Activated gamma-delta T cell treated with anti-CD3 and anti-CD28 coated beads, Interleukin-2, amount 50 U/mL, for 16 hours (primary cell): ENCODE measurements at places on chromosomes 7 and 10.

DNA sequence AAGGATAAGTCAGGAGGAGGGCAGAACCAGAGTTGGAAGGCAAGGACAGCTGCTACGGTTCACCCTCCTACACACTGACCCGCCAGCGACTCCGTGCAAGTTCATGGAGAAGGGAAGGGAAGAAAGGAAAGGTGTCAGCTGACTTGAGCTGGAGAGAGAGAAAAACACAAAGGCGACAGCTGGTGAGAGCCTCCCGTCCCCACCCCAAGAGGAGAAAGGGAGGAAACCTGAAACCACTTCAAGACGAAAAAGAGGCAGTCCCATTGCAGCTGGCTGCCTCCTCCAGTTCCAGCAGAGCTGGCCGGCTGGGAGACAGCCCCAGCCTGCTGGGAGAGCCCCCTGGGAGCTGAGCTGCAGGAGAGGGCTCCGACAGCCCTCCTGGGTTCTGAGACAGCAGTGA, 75.2 kb downstream of the PARD3 start:
- no peak for DNase-seq

DNA sequence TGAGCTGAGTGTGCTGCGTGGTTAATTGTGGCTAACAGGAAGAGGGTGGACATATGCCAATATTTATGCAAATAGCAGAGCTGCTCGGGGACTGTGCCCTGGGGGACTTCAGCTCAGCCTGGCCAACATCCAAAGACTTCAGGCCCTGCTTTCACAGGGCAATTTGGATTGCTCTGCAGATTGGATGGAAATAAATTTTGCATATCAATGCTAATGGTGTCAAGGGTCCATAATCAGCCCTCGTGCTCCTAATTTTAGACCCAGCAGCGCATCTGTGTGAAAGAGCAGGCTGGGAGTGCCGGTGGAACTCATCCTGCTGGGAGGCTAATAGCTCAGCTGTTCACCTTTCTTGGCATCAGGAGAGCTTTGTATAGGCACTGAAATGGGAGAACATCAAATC, 270.1 kb downstream of the TCERG1L start:
- DNase-seq: no peak

- no peak for DNase-seq
These were observed 1.2 kb upstream of the FAM241B start for GRCh38 chr10:69628891-69629290.

DNA sequence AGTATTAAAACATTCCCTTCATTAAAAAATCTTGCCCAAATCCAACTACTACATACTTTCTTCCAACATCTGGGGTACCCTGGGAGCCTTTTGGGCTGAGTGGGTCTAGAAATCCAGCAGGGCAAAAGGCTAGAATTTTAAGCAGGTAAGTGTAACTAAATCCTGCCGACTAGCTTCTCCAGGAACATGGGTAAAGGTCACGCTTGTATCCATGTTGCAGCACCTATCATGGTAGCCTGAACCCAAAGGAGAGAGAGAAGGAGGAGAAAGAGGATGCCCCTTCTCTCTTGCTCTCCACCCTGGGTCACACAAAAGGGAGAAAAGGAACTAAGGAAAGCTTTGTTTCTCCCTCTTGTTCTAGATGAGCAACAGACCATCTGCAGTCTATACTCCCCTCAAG, 53.3 kb downstream of the ZNF680 start:
- DNase-seq: no peak

DNA sequence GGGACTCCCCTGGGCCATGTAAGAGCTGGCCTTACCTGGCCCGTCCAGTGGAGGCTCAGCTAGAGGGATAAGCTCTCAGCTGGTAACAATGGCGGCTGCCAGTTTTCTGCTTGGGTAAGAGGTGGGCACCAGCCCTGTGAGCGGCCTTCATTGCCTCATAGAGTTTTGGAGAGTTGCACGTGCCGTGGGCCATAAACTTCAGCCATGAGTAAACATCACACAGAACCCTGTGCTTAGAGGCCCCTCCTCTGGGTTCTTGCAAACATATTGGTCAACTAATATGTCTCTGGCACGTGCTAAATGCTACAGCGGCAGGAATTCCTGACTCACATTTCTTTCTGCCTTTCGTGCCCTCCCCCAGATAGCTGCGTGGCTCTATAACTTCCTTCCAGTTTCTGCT, 103.9 kb upstream of the LEP start:
- no peak for DNase-seq

DNA sequence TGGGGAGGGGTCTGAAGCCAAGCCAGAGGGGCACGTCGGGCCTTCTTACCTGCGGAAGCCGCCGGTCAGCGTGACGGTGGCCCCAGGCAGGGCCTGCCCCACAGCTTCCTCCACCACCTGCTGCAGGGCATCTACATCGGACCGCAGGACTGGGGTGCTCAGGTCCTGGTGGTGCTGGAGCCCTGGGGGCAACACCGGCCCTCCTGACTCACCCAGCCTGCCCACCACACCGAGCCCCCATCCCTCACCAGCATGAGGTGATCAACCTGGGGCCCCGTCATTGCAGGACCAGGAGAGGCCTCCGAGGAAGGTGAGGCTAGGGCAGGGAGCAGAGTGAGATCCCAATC, 8.0 kb downstream of the POLM start:
- DNase-seq: no peak

DNA sequence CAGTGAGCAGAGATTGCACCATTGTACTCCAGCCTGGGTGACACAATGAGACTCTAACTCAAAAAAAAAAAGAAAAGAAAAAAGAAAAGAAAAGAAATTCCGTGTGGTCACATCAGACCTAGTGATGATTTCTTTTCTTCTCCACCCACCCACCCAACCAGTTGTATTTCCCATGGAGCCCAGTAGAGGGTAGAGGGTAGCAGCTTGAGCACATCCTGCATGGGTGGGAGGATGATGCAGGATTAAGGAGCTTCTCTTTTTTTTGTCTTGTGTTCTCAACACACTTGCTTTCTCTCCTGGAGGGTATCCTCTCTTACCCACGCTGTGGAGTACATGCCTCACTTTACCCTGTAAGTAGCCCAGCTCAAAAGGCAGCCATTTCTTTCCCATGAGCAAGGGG, 118.6 kb upstream of the CARD11 start:
- DNase-seq: no peak

- no peak for DNase-seq
These were observed 11.2 kb downstream of the LUC7L2 start for GRCh38 chr7:139370943-139371313.

- DNase-seq: no peak
These were observed 323.1 kb downstream of the TNS3 start for GRCh38 chr7:47258798-47259197.

- DNase-seq: no peak
These were observed 767 bp downstream of the EIF4EBP2 start for GRCh38 chr10:70404787-70405036.

DNA sequence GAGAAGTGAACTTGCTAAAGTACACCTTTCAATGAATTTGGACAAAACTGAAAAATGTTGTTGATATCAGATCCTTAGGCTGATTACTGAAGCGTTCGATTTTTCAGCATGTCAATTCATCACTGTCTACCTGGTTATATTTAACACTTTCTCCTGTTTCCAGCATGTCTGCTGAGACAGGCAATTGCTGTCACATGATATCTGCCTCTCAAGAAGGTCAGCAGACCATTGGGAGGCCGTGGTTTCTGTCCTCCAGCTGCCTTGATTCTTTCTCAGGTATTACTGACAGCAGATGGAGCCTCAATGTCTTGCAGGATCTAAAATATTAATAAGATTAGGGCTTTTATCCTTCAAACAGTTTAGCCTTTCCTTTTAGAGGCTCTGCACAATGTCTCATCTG, 127.5 kb downstream of the SNX10 start:
- no peak for DNase-seq

GRCh38 chr10:125159932-125160855, at the start of gene CTBP2:
CTBP2 (minus strand) TSS chr10:125160563.
- no peak for DNase-seq

GRCh38 chr7:54904986-54905385, 113.8 kb upstream of the EGFR start:
- no peak for DNase-seq

DNA sequence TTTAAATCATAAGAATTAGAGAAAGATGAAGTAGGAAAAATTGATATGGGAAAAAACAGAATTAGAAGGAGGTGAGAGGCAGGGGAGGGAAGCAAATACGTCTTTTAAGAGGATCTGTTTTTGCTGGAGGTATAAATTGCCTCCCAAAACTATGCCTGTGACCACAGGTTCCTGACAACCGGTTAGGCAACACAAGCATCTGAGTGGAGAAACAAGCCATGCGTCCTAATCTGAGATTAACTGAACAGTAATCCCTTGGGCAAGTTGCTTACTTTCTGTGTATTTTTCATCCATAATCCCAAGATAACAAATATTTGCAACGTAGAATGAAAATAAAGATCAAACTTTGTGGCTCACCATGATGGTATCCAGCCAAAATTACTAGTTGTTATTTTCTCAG, 149.2 kb downstream of the C1GALT1 start:
- no peak for DNase-seq

- no peak for DNase-seq
These were observed 25.3 kb upstream of the SMIM30 start for GRCh38 chr7:113143486-113144257.

- no peak for DNase-seq
These were observed 38.1 kb upstream of the CPN1 start for GRCh38 chr10:100119726-100120125.

- no peak for DNase-seq
These were observed 103.9 kb downstream of the CRPPA start for GRCh38 chr7:16317406-16317805.

DNA sequence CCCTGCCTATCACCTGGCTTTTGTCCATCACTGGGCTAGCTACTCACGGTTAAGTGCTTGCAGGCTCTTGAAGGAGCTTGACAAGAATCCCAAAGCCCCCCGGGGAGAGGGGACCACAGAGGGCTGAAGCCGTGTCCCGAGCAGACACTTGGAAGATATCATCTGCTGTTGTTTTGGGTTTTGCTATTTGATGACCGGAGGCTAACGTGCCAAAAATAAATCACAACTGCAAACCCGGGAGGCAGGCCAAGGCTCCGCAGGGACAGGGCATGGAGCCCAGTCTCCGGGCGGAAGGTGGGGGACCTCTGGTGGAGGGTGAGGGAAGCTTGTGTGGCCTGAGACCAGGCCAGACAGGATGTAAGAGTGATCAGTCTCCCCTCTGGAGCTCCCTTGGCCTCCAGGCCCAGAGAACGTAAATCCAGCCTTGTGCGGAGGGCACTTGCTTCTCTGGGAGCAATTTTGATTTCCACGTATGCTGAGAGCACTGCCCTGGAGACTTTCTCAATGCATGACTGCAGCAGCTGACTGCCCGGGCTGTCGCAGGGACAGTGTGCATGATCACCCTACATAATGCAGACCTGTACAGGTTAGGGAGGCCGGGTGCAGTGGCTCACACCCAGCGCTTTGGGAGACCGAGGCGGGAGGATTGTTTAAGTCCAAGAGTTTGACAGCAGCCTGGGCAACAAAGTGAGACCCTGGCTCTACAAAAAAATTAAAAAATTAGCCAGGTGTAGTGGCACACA, at the start of gene PHKG1:
TSS of gene PHKG1 (minus strand) at position 164 of the 743 bp plus-strand sequence. CDS start 4,011 bp downstream, outside the sequence.
- no peak for DNase-seq

DNA sequence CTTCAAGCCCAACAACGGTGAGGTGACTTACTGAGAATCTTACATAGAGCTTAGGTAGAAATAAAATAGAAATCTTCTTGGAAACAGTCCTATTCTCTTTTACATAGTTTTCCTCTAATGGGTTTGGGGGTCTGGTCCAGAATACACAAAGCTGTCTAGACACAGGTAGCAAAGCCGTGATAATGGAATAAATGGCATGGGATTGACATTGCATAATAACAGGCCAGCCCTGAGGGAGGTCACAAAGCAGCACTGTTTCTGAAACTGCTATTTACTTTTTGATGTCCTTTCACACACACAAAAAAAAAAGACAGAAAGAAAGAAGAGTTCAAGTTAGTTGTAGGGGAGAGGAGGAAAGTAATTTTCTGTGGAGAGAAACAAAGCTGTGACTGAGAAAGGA, 364.8 kb upstream of the SORCS1 start:
- DNase-seq: no peak

DNA sequence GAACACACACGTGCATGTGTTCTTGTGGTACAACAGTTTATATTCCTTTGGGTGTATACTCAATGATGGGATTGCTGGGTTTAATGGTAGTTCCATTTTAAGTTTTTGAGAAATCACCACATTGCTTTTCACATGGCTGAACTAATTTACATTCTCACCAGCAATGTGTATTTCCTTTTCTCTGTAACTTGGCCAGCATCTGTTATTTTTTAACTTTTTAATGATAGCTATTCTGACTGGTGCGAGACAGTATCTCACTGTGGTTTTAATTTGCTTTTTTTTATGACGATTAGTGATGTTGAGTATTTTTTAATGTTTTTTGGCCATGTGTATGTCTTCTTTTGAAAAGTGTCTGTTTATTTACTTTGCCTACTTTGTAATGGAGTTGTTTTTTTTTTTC, 256.6 kb downstream of the ZWINT start:
- no peak for DNase-seq

- no peak for DNase-seq
These were observed 111.2 kb upstream of the KIAA1217 start for GRCh38 chr10:24097751-24098207.

DNA sequence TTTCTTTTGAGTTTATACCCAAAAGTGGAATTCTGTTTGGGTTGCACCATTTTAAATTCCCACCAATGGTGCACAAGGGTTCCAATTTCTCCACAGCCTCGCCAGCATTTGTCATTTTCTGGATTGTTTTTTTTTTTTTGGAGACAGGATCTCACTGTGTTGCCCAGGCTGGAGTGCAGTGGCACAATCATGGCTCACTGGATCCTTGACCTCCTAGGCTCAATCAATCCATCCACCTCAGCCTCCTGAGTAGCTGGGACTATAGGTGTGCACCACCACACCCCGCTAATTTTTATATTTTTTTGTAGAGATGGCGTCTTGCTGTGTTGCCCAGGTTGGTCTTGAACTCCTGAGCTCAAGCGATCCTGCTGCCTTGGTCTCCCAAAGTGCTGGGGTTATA, 46.6 kb downstream of the CUX1 start:
- no peak for DNase-seq

DNA sequence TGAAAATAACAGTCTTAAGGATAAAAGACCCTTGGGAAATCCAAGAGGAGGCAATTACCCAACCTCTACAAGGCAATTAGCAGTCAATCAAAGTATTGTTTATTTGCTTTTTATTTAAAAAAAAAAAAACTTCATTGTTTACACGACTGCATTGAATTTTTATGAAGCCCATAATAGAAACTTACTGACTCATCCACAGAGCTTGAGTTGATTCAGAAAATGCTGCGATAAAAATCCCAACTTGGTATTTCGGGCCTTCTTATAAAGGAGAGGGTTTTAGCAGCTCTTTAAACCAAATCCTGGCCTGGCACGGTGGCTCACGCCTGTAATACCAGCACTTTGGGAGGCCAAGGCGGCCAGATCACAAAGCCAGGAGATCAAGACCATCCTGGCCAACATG, 69.2 kb upstream of the PALS2 start:
- DNase-seq: no peak

DNA sequence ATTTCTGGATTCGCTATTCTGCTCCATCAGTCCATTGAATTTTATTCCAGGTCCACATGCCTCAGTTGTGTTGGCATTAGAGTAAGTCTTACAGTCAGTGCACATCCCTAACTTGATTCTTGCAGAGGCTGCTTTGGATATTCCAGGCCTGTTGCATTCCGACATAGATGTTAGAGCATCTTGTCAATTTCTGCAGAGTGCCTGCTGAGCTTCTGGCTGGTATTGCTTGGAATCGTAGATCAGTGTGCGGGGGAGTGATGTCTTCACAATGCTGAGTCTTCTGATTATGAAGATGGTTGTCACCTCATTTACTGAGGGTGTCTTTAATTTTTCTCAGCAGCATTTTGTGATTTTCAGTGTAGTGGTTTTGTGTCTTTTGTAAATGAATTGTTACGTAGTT, 45.2 kb downstream of the INPP5A start:
- DNase-seq: no peak
